ENCODE measurements at places on chromosomes 7 and 10. TPM values are rescaled to one million over a fixed set of nuclear protein-coding genes. Genes with fewer than 3 reads are reported as not detected.
A peak's percentile ranks its signal among the peaks of the same experiment; 100 is the strongest.

DNA sequence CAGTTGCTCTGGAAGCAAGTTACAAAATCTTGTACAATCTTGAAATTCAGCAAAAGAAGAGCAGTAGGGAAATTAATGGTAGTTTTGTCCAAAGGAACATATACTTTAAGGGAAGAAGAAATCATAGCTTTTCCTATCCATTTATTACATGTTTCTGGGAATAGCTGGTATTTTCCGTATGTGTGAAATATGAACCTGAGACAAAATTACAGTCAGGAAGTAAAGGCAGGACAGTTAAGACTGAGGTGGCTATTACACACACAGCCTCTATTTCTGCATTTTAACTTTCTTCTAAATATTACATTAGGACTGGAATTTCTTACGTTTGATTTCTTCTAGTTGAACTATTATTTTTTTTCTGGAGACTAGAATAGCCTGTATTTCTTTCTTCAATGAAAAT lies 1197.3 kb downstream of the SORCS3 start:
- DNase-seq, result no peak

DNA sequence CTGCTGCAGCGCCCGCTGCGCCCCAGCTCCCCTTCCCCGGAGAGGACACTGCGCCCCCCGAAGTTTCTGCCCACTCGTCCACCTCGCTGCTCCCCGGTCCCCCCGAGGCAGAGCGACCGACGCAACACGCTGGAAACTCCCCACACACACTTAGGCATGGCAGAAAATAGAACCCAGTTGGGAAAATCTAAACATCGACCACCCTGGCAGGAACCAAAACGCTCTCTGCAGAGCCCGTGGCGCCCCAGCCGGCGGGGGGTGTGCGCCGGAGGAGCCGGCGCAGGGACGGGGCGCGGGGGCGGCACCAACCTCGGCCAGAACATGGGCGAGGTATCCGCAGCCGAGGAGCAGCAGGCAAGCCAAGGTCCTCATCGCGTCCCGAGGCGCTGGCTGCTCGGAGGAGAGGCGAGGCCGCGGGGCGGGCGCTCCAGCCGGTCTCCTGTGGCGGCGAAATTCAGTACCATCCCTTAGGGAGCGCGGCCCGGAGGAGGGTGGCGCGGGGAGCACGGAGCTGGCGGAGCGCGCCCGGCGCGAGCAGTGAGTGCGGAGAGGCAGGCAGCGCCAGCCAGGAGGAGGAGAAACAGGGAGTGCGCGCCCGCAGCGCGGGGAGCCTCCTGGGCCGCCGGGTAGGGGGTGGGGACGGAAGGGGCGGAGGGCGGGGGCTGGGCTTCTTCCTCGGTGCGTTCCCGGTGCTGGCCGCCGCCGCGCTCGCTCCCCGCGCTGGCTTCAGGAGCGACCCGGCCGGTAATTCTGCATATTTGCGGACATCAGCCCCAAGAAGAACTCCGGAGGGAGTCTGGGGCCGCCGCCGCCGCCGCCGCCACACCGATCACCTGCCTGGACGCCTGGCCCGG lies 789 bp downstream of the PDGFA start:
- DNase-seq, result peak; percentile 87

GRCh38 chr7:95485391-95486123 lies at the start of gene ASB4:
Gene ASB4 (plus strand): TSS chr7:95485943. CDS start chr7:95485972, 29 bp downstream.
- no peak for DNase-seq

GRCh38 chr10:29150010-29150409 lies 138.9 kb upstream of the LYZL1 start:
- DNase-seq, result peak; percentile 65

GRCh38 chr10:126224967-126225671 lies 163.2 kb downstream of the ADAM12 start:
- DNase-seq, result no peak

- DNase-seq, result no peak
Measured at GRCh38 chr7:155483868-155484325, 26.0 kb downstream of the EN2 start.

DNA sequence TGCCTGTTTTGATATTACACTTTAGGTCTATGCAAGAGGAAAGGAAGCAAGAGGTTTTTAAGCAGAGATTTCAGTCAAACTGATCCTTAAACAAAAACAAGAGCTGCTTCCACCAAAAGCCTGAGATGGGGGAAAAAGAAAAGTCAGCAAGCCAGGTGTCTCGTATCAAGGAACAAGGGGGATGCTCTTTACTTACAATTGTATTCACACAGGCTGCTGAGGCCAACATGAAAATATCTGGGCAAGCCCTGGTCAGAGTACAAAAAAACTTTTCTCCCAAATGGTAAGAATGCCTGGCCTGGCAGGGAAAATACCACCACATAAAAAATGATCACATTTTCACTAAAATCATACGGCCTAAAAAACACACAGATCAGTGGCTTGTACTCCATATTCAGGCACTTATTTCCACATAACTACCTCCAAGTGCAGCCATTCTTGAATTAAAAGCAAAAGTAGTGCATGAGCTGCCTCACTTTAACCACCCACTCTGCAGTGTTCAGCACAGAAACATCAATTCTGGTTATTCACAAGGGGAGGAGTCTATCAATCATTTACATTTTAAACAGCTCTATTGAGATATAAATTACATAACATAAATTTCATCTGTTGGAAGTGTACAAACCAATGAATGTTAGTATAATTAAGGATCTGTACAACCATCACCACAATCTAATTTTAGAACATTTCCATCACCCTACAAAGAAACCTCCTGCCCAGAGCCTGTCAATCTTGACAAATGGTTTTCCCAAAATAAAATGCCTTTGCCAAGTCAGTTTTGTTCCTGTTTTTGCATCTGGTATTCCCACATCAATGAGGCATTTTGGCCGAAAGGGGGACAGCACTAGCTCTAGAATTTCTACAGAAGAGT lies 70.2 kb downstream of the GRB10 start:
- no peak for DNase-seq

GRCh38 chr7:38382684-38383083 lies 109.2 kb upstream of the TARP start:
- DNase-seq, result no peak

DNA sequence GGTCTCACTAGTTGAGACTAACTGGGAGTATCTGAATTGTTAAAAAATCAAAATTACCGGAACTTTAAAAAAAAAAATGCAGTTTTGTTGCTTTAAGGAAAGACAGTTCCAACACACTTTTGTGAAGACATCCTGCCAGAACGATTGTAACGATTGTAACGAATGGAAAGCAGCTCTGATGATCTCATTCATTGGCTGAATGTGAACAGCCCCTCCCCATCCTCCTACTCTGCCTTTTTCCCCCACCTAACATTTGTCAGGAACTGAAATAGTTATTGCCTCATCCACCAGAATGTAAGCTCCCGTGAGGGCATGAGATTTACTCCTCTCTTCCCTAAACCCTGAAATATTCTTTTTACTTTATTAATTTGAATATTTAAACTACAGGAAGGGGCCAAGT lies 23.1 kb upstream of the ZC3HAV1L start:
- DNase-seq, result no peak

DNA sequence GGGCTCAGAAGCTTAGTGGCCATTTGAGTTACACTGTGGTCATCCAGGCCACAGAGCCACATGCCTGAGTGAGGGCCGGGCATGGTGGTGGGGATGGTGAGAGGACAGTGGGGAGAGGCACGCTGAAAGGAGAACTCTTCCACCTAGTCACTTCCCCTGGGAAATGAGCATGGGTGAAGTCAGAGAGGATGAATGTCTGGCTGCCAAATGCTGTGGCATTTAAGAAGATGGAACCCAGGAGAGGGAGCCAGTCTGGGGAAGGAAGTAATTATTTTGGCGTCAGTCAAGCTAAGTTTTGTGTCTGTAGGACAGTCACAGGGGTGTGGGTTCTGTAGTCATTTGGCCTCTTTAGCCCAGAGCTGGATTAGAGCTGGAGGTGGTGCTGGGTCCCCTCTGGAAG lies 86.0 kb upstream of the PODXL start:
- DNase-seq, result no peak

DNA sequence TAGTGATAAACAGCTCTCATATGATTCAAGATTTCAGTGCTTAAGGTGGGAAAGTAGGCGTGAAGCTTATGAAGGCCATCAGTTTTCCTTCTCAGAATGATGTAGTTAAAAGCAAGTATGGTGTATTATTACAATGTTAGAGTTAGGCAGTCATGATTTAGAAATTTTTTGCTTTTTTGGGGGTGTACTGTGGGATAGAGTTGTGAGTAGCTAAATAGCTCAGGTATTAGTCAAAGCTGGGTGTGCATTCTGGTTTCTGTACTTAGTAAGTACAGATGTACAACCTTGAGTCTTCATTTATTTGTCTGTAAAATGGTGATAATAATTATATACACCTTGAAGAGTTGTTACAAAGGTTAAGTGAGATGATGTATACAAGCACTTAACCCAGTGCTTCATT lies 52.2 kb downstream of the R3HCC1L start:
- DNase-seq, result no peak

The RABGEF1 gene
- 16.4 TPM for total RNA-seq

The CALCR gene
- total RNA-seq, result 0.05 TPM

The HIPK2 gene
- total RNA-seq, result 97.8 TPM

The ATG9B gene
- total RNA-seq, result not detected

The PURB gene
- total RNA-seq, result 13.8 TPM

The PPP1R17 gene
- total RNA-seq, result not detected

The FAM25C gene
- total RNA-seq, result not detected

The PSTK gene
- total RNA-seq, result 1.5 TPM

The HYAL4 gene
- not detected for total RNA-seq

The CCDC71L gene
- total RNA-seq, result 6.9 TPM

The DNAH11 gene
- 0.08 TPM for total RNA-seq

The SSC4D gene
- 1.3 TPM for total RNA-seq
